Hematopoietic multipotent progenitor cell treated with erythropoietin and hydrocortisone succinate and interleukin-3 and kit ligand, for 8 days (in vitro differentiated cells): ENCODE measurements at places on chromosomes 13 and 19.

DNA sequence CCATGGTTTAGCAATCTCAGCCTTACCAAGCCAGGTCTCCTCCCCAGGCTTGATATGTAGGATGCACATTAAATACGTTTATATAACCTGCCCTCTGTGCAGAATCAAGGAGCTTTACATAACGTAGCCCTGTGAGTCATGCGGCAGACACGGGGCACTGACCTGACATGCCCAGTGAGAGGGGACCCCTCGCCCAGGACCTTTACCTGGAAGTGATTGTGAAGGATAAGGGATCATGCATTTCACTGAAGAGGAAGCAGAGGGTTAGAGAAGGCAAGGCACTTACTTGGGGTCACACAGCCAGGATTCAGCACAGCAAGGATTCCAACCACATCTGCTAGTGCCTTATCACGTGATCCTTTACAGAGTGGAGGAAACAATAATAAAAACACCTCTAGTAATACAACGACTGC is 18.9 kb upstream of the FOSB start:
- DNase-seq: no peak

- DNase-seq: peak; percentile 37
These were observed 48.7 kb downstream of the CCNE1 start for GRCh38 chr19:29860492-29860891.

GRCh38 chr13:66402066-66402465 is 828.1 kb downstream of the PCDH9 start:
- DNase-seq: no peak

GRCh38 chr13:111401755-111402154 is 81.3 kb downstream of the TEX29 start:
- DNase-seq: no peak

DNA sequence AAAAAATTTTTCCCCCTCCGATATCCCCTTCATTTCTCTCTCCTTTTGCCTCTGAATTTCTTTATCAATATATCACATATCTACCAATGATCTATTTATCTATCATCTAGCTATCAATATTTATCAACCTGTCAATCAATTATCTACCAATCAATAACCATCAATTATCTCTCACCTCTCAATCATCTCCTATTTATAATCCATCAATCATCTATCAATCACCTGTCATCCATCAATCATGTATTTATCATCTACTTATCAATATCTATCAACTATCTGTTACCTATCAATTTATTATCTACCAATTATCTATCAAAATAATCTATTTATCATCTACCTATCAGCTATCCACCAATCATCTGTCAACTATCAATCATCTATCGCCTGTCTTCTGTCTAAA is 17.1 kb downstream of the MBD3L1 start:
- DNase-seq: no peak

DNA sequence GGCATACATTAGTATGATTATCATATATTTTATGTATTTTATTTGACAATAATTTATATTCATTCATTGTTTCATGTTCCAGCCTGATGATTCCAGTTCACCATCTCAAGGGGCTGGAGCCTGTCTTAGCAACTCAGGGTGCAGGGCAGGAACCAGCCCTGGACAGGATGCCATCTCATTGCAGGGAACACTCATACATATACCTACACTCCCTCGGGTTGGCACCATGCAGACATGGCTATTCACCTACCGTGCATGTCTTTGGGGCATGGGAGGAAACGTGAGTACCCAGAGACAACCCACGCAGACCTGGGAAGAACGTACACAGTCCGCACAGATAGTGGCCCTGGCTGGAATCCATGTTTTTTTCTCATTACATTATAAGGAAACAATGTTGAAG is 151.0 kb upstream of the ZNF536 start:
- DNase-seq: no peak

DNA sequence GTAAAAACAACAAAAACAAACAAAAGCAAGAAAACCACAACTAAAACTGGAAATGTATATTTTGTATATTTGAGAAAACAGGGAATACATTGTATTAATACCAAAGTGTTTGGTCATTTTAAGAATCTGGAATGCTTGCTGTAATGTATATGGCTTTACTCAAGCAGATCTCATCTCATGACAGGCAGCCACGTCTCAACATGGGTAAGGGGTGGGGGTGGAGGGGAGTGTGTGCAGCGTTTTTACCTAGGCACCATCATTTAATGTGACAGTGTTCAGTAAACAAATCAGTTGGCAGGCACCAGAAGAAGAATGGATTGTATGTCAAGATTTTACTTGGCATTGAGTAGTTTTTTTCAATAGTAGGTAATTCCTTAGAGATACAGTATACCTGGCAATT is 17.1 kb downstream of the KLF5 start:
- no peak for DNase-seq
